Spinal cord (tissue), 10 donors: ENCODE measurements at places on chromosomes 13 and 19. TPM values are rescaled to one million over a fixed set of nuclear protein-coding genes. Genes with fewer than 3 reads are reported as not detected.
A peak's percentile ranks its signal among the peaks of the same experiment; 100 is the strongest.

GRCh38 chr13:26882731-26883130 lies 122.1 kb upstream of the GPR12 start:
- H3K36me3 ChIP-seq, result no peaks in the 10 kb centered on the region
- H3K27ac ChIP-seq, result no peak overlapping the region
- no peak overlapping the region for H3K4me3 ChIP-seq
- peaks cover 2% of the 10 kb centered on the region for H3K27me3 ChIP-seq

GRCh38 chr19:18951721-18952281 lies 10.8 kb upstream of the HOMER3 start:
- no peaks in the 10 kb centered on the region for H3K27me3 ChIP-seq
- DNase-seq, result no peak
- H3K36me3 ChIP-seq, result peaks cover 2% of the 10 kb centered on the region
- peaks cover 2% of the 10 kb centered on the region for H3K4me1 ChIP-seq

- DNase-seq, result no peak
- H3K4me1 ChIP-seq, result no peaks in the 10 kb centered on the region
These were observed 8.1 kb downstream of the CNOT3 start for GRCh38 chr19:54145541-54146158.

- peak overlapping the region; percentile 48 for H3K27ac ChIP-seq
- H3K36me3 ChIP-seq, result peaks cover 4% of the 10 kb centered on the region
- peaks cover 9% of the 10 kb centered on the region for H3K4me1 ChIP-seq
- peak overlapping the region; percentile 91 for H3K4me3 ChIP-seq
- no peak for DNase-seq
These were observed 3.2 kb downstream of the LHFPL6 start for GRCh38 chr13:39599842-39600241.

The FAM216B gene
- 5.6 TPM for total RNA-seq

DNA sequence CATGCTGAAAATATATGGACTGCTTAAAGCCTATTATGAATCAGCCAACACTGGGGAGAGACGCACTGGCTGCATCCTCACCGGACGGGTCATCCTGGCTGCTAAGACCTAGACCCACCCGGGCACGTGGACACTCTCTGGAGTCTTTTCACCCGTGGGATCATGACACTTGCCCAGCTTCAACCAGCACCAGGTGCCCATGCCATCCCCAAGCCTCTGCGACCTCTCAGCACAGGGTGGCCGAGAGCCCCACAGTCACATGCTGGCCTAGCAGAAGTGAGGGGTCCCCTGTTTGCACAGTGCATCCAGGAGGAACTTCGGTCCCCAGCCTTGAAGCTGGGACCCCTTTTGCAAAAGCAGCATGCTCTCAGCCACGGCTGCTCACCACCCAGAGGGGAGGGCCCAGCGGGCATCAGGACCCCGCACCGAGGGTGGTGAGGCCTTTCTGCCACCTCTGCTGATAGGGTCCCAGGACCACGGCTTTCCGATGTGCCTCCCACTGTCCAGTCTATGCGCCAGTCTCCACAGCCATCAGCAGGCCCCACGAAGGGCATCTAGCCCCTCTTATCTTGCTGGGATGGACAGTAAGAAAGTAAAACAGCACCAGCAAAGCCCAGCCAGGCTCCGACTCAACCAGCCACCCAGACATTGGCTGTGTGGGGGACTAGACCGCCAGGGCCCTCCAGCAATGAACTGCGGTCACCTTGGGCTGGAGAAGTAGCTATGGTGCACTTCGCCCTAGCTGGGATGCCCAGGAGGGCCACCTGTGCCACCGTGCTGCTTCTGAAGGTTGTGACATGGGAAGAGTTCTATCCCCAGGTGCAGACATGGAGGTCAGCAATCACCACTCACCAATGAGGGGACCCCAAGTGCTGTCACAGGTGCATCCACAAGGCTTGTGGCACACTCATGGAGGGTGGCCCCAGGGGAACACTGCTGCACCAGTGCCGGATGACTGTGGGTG lies 73.1 kb downstream of the CEBPG start:
- H3K4me3 ChIP-seq, result no peak overlapping the region
- peaks cover 13% of the 10 kb centered on the region for H3K4me1 ChIP-seq
- H3K27me3 ChIP-seq, result no peaks in the 10 kb centered on the region
- H3K36me3 ChIP-seq, result peaks cover 22% of the 10 kb centered on the region
- DNase-seq, result no peak
- H3K27ac ChIP-seq, result no peak overlapping the region

DNA sequence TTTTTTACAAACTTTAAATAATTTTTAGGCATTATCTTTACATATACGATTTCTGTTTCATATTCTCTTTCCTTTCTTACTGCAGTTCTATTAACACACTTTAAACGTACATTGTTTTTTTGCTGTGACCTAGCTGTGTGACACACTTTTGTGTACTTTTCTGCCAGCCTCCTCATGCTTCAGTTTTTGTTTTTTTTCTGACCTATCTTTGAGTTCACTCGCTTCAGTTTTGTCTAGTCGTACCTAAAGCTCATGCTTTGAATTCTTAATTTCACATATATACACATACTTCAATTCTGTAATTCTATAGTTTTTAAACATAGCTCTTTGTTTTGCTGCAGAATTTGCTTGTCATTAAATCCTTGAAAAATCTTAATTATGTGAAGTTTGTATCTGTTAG lies 150.4 kb downstream of the PDS5B start:
- no peak for DNase-seq
- H3K4me3 ChIP-seq, result no peak overlapping the region
- H3K36me3 ChIP-seq, result no peaks in the 10 kb centered on the region
- no peaks in the 10 kb centered on the region for H3K27me3 ChIP-seq
- no peak overlapping the region for H3K27ac ChIP-seq

- no peak overlapping the region for H3K27ac ChIP-seq
- H3K27me3 ChIP-seq, result no peaks in the 10 kb centered on the region
- DNase-seq, result no peak
- peaks cover 4% of the 10 kb centered on the region for H3K4me1 ChIP-seq
- peak overlapping the region; percentile 85 for H3K4me3 ChIP-seq
- peaks cover 17% of the 10 kb centered on the region for H3K36me3 ChIP-seq
These were observed 843 bp downstream of the ZNF610 start for GRCh38 chr19:52336791-52337381.

DNA sequence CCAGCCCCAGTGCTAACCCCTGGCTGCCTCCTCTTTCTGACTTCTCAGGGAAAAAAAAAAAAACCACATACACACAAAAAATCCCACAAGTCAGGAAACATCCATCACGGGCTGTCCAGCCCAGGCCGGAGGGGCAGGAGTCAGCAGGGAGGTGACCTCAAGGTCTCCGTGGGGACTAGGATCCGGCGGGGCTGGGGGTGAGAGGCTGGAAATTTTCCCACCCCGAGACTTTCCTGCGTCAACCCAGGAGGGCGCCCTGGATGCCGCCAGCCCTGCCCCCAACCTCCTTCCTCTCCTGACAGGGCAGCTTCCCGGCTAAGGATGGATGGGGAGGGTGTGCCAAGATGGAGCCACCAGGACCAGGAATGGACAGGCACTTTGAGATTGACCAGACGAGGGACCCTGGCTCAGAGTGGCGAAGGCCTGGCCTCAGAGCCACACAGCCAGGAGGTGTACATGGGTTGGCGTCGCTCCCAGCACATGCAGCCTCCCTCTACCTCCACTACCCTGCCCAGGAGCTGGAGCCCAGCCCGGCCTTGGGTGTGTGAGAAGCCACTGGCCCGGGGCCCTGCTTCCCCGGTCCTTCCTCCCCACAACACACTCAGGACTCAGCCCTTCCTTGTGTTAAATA lies 33.3 kb downstream of the BLOC1S3 start:
- H3K4me1 ChIP-seq, result peaks cover 8% of the 10 kb centered on the region
- no peak overlapping the region for H3K27ac ChIP-seq
- H3K4me3 ChIP-seq, result no peak overlapping the region
- H3K27me3 ChIP-seq, result peaks cover 28% of the 10 kb centered on the region
- no peaks in the 10 kb centered on the region for H3K36me3 ChIP-seq
- no peak for DNase-seq

- DNase-seq, result no peak
- no peaks in the 10 kb centered on the region for H3K4me1 ChIP-seq
- no peak overlapping the region for H3K4me3 ChIP-seq
- no peak overlapping the region for H3K27ac ChIP-seq
- H3K36me3 ChIP-seq, result no peaks in the 10 kb centered on the region
These were observed 81.0 kb upstream of the MBNL2 start for GRCh38 chr13:97141097-97141496.

- no peaks in the 10 kb centered on the region for H3K4me1 ChIP-seq
- H3K4me3 ChIP-seq, result no peak overlapping the region
- no peak for DNase-seq
- H3K27ac ChIP-seq, result no peak overlapping the region
- H3K36me3 ChIP-seq, result no peaks in the 10 kb centered on the region
These were observed 56.9 kb upstream of the EDNRB start for GRCh38 chr13:77975358-77976042.

GRCh38 chr19:2512523-2513431 lies 36.9 kb downstream of the GADD45B start:
- peaks cover 33% of the 10 kb centered on the region for H3K36me3 ChIP-seq
- no peak for DNase-seq
- no peaks in the 10 kb centered on the region for H3K27me3 ChIP-seq
- no peak overlapping the region for H3K27ac ChIP-seq
- H3K4me3 ChIP-seq, result no peak overlapping the region
- H3K4me1 ChIP-seq, result no peaks in the 10 kb centered on the region

The C19orf38 gene
- total RNA-seq, result 2.9 TPM

DNA sequence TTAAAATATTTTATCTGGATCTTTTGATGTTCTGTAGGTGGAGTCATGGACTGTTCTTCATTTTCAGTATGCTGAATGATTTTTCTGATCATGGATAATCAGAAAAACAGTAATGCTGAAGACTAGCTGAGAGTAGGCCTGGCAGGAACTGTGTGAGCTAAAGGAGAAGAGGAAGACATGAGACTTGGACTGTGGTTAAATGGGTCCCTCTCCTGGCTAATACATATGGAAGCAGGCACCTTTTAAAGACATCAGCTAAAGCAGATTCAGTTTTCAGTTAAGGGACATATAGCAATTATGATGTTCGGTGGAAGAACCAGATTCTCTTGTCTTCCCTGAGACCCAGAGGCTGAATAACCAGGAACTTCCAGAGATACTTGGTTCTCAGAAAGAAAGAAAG lies 169.4 kb downstream of the OLFM4 start:
- DNase-seq, result no peak
- peaks cover 22% of the 10 kb centered on the region for H3K4me1 ChIP-seq
- no peak overlapping the region for H3K4me3 ChIP-seq
- no peaks in the 10 kb centered on the region for H3K36me3 ChIP-seq

The PBX4 gene
- 7.2 TPM for total RNA-seq

The ADGRE2 gene
- total RNA-seq, result 1.3 TPM

GRCh38 chr19:42335374-42335936 lies 10.0 kb downstream of the MEGF8 start:
- DNase-seq, result no peak
- peaks cover 16% of the 10 kb centered on the region for H3K4me1 ChIP-seq
- H3K36me3 ChIP-seq, result peaks cover 68% of the 10 kb centered on the region

- no peaks in the 10 kb centered on the region for H3K27me3 ChIP-seq
- DNase-seq, result no peak
- H3K4me1 ChIP-seq, result no peaks in the 10 kb centered on the region
- no peaks in the 10 kb centered on the region for H3K36me3 ChIP-seq
These were observed 133.4 kb upstream of the NBEA start for GRCh38 chr13:34808649-34809048.

DNA sequence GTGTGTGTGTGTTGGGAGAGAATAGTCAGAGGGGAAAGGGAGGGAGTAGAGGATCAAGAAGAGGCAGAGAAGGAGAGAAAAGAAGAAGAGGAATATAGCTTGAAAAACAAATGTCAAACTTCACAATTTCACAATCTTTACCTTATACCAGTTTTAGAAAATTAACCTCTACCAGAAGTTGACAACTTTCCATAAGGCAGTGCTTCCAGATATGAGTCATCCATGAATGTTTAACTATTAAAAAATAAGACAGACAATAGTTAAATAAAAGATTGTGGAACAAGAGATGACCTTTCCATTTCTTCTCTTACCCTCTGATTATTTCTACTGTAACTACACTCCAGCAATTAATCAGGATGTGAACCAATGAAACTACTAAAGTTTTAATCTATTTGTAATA lies 229.4 kb downstream of the ITGBL1 start:
- DNase-seq, result no peak
- no peak overlapping the region for H3K4me3 ChIP-seq
- H3K36me3 ChIP-seq, result no peaks in the 10 kb centered on the region
- H3K27me3 ChIP-seq, result no peaks in the 10 kb centered on the region

DNA sequence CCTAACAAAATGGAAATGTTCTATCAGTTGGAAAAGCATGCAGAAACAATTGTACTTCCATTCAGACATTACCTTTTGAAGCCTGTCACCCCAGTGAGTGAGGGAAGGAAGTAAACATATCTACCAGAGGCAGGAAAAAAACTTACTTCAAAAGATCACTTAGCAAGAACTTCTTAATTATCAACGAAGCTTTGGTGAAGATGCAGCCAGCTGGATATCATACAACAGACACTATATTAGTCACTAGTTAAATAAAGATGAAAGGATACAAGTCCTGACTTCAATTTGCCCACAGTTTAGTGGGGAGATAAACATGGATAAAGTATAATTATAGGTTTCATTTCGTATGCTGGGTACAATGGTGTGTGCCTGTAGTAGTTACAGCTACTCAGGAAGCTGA lies 148.8 kb downstream of the TNFRSF19 start:
- H3K4me1 ChIP-seq, result peaks cover 1% of the 10 kb centered on the region
- H3K4me3 ChIP-seq, result no peak overlapping the region
- no peak for DNase-seq
- no peak overlapping the region for H3K27ac ChIP-seq
- no peaks in the 10 kb centered on the region for H3K27me3 ChIP-seq

GRCh38 chr13:20024702-20025101 lies 66.2 kb downstream of the ZMYM2 start:
- H3K27ac ChIP-seq, result no peak overlapping the region
- no peaks in the 10 kb centered on the region for H3K4me1 ChIP-seq
- no peak overlapping the region for H3K4me3 ChIP-seq
- peaks cover 10% of the 10 kb centered on the region for H3K36me3 ChIP-seq
- H3K27me3 ChIP-seq, result no peaks in the 10 kb centered on the region
- no peak for DNase-seq

GRCh38 chr19:50003810-50004419 lies 21.3 kb downstream of the VRK3 start:
- no peaks in the 10 kb centered on the region for H3K27me3 ChIP-seq
- H3K36me3 ChIP-seq, result peaks cover 96% of the 10 kb centered on the region
- H3K4me3 ChIP-seq, result no peak overlapping the region
- no peak for DNase-seq
- peaks cover 4% of the 10 kb centered on the region for H3K4me1 ChIP-seq
- no peak overlapping the region for H3K27ac ChIP-seq

DNA sequence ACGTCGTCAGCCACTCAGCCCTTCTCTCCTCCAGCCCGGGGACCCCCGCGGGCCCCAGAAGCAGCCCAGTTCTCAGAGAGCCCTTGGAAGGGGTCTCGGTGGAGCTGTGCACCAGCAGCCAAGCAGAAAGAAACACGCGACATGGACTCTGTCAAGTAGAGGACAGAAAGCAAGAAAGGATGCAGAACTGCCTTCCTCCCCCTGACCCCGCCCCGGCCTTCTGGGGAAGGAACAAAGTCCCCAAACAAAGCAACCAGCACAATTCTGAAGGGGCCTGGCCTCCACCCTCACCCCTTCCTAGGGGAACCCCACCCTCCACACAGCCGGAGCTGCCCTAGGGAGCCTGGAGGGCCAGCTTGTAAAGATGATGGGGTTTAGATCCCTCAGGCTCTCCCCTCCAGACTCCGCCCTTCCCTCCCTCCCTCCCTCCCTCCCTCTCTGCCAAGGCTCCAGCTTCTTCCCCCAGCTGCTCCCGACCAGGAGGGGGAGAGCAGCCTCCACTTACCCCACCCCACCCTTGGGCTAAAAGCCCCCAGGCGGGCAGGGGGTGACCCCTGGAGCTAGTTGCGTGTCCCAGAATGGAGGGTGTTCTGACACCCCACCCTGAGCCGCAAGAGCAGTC lies 7.8 kb downstream of the LYL1 start:
- peaks cover 94% of the 10 kb centered on the region for H3K4me1 ChIP-seq
- no peak for DNase-seq
- peaks cover 42% of the 10 kb centered on the region for H3K27me3 ChIP-seq
- H3K27ac ChIP-seq, result peak overlapping the region; percentile 91

GRCh38 chr19:18995804-18996241 lies 37.5 kb downstream of the SUGP2 start:
- H3K4me1 ChIP-seq, result peaks cover 22% of the 10 kb centered on the region
- H3K27ac ChIP-seq, result no peak overlapping the region
- H3K27me3 ChIP-seq, result no peaks in the 10 kb centered on the region
